ENCODE measurements at places on chromosomes 3 and 15.

DNA sequence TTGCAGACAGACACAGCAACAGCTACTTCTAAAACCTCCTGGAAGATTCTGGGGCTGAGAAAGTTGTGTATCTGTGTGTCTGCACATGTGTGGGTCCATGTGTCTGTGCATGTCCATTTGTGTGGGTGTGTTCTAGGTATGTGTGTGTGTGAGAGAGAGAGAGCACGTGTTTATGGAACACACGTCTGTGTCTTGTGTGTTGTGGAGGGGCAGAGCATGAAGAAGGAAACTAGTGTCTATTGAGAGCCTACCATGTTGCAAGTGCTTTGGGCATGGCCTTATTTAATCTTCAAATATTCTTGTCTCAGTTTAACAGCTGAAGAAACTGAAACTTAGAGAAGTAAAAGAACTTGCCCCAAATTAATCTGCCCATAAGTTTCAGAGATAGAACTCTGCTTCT lies 327.5 kb downstream of the UACA start:
- no peak for DNase-seq

DNA sequence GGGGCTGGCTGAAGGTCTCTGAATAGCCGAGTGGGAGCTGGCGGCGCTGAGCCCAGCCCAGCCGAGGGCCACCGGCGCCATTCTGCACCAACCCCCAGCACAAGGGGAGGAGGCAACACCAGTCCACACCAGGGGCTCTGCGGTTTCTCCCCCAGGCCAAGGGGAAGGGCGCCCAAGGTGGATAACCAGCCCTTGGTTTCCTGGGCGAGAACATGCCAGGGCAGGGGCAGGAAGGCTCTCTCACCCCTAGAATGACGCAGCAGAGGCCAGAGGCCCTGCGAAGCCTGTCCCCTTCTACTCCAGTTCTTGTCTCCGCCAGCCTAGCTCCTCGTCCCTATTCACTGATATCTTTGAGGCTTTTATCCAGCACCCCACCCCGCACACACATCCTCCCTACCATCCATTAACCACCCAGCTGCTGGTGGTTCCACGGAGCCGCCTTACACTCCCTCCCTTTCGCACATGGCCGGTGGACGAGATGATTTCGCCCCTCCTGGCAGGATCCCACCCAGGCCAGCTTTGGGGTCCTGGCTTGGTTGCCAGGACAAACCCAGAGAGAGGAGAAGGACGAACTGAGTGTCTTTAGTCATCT lies 1.3 kb downstream of the RBPMS2 start:
- DNase-seq: no peak

- peak; percentile 63 for DNase-seq
Observed at GRCh38 chr3:9352917-9353752, 9.7 kb upstream of the THUMPD3 start.

- DNase-seq: no peak
Observed at GRCh38 chr3:14890476-14890875, 56.9 kb upstream of the NR2C2 start.

- DNase-seq: no peak
Observed at GRCh38 chr15:37638116-37638515, 296.3 kb upstream of the TMCO5A start.

DNA sequence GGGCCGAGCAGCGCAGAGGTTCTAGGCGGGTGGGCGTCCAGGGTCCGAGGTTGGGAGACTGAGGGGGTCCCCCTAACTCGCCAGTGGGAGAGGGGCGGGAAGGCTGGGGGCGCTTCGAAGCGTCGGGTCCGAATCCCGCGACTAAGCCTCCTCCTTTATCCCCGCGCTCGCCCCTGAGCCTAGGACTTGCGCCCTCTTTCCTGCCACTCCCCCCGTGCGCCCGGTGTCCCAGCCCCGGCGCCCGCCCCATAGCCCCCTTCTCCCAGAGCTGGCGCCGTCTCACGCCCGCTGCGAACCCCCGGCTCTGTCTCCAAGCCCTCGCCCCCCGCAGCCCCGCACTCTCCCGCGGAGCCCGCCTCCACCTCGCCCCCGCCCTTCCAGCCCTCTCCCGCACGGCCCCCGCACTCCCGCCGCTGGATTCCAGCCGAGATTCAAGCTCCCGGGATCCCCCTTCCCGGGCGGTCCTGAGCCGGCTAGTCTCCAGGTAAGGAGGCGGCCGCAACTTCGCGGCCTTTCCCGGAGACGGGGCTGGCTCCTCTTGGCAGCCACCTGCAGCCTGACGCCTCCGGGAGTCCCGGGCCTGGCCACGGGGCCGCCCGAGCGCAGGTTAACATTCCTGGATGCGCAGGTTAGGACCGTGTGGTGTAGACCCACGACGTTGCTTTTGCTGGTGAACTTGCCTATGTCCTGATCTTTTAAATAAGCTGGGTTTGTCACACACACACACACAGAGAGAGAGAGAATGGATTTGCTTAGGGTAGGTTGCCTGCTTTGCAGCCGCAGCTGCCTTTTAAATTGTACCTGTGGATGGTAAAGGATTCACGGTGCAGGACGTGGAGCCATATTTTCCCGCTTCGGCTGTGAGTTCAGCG lies 563 bp downstream of the PXYLP1 start:
- DNase-seq: peak; percentile 39

DNA sequence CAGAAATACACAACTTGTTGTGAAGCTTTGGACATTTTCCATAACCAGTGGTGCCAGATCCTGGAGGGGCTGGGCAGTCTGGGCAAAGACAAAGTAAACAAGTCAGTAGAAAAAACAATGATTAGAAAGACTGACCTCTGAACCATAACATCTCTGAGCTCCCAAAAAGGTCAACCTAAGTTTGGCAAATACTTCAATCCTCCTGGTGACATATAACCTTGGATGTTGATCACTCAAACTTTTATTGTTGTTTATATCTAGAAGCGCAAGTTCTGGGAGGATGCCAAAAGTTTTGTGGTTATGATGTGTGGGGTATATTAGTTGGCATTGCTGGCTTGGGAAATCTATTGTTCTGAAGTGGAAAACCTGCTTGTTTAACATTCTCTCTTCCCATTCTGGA lies 257.7 kb downstream of the DIPK2A start:
- no peak for DNase-seq

- DNase-seq: no peak
Observed at GRCh38 chr3:106795553-106795952, 581.7 kb upstream of the CCDC54 start.

DNA sequence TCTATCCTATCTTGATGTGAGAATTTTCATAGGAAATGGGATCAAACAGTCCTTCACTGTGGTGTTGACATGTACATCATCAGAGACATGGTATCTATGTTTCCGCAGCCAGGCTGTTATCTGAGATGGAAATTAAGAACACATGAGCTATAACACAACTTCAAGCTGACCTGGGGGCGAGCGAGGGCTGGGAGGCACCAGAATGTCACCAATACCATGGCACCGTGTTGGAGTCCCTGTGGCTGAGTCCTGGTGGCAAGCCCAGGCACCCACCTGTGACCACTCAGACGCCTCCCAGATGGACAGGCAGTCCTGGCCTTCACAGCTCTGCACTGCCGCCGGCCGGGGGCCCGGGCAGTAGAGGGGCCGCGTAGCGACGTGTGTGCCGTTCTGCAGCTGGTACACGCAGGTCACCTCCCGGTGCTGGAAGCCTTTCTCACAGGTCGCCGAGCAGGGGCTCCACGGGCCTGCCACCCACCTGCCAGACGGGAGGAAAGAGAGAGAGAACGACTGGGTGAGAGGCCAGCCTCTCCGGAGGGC lies 263.9 kb upstream of the LYSMD4 start:
- DNase-seq: peak; percentile 33

- no peak for DNase-seq
Observed at GRCh38 chr3:95707268-95707667, 1107.1 kb upstream of the EPHA6 start.

DNA sequence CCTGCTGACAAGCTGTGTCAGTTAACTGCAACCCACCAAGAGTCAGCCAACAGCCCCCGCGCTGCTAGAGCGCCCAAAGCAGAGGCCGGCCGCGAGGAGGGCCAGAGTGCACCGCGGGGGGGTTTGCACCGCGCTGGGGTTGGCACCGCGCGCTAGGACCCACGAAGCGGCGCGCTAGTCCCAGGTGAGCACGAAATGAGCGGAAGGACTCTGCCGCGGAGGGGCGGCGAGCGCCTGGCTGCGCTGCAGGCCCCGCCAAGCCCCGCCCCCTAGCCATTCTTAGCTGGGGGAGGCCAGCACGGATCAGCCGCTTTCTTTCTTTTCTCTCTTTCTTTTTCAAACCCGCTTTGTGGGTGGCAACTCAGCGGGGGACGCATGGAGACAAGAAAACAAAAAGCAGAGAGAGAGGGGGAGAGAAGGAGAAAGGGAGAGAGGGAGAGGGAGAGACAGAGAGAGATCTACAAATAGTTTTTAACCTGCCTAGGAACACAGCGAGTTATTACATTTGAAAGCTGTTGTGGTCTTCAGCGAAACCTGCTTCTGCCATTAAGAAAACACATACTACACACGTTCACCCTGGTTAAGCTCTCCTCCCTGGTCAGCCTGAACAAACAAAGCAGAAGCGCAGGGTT lies 6.9 kb upstream of the FOXB1 start:
- DNase-seq: no peak

GRCh38 chr3:190695225-190695624 lies 167.3 kb downstream of the GMNC start:
- no peak for DNase-seq

- DNase-seq: peak; percentile 53
Observed at GRCh38 chr15:40770147-40770721, 454 bp downstream of the C15orf62 start.

DNA sequence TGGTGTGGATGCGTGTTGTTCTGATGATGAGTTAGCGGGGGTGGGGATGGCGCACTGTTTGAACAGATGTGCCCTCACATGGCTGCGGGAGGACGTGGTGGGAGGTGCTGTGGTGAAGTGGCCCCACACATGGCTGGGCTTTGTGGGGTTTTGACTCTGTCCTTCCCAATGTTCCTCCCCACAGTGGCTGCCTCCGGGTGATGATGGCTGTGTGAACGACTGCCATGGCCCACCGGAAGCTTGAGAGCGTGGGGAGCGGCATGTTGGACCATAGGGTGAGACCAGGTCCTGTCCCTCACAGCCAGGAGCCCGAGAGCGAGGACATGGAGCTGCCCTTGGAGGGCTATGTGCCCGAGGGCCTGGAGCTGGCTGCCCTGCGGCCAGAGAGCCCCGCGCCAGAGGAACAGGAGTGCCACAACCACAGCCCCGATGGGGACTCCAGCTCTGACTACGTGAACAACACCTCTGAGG lies 167.9 kb downstream of the APBA2 start:
- DNase-seq: no peak

- no peak for DNase-seq
Observed at GRCh38 chr3:33091746-33092145, 5.2 kb downstream of the GLB1 start.

- no peak for DNase-seq
Observed at GRCh38 chr15:58458076-58458475, 26.3 kb downstream of the LIPC start.

GRCh38 chr3:64408770-64409169 lies 183.5 kb upstream of the PRICKLE2 start:
- DNase-seq: no peak

GRCh38 chr3:130463221-130463620 lies 53.8 kb upstream of the COL6A6 start:
- DNase-seq: no peak

- peak; percentile 38 for DNase-seq
Observed at GRCh38 chr3:197256836-197257444, 41.5 kb downstream of the DLG1 start.

DNA sequence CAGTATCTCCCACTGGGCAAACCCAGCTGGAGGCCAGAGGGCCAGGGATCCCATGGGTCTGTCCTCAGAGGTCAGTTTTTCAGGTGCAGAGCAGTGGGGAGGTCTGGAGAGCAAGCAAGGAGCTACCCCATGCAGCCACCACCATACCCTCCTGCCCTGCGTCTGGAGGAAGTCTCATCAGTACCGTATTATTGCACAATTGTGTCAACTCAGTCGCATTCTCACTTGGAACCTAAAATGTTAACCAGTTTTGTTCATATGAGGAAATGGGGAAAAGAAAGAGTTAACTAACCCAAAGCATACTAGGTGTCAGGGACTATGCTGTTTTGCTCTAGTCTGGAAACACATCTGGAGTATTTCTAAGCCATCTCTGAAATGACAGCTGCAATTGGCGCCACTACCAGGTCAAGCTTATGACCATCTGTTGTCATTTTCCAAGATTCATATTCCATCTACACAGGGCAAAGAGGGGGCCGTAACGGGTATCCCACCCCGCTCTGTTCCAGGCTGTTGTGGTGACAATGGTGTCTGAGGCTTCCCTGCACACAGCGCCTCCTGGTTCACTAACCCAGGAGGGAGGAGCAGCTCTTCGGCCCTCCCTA lies 16.9 kb upstream of the APBA2 start:
- peak; percentile 70 for DNase-seq

DNA sequence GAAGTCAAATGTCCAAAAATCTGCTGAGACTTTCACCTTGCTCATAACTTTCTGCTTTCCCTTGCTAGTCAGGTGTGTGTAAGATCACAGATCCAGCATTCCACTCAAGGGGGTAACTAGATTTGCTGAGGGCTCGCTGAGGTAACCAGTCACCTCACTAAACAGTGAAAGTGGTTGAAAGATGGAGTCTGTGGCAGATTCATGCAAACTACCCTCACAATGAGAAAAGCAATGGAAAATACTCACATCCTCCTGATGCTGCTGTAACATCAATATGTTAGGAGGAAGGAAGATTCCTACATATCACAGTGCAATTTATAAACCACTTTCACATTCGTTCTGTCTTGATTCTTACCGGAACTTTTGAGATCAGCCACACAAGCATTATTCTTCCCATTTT lies 174.3 kb upstream of the BCL6 start:
- no peak for DNase-seq

DNA sequence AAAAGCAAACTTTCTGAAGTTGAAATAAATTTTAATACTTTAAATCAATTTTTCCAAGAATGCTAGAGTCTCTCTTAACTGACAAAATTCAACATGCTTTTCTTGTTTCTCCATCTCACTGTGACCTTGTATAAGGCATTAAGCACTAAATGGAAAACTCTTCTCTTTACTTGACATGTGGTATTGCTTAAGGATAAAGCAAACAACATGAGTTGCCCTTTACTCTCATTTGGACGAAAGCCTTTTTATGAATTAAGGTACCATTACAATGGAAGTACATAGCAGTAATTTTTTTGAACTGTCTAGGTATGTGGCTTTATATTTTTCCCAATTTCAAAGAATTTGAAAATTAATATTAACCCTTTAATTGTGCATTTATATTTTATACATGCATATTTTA lies 1.4 kb downstream of the STRIT1 start:
- DNase-seq: no peak

DNA sequence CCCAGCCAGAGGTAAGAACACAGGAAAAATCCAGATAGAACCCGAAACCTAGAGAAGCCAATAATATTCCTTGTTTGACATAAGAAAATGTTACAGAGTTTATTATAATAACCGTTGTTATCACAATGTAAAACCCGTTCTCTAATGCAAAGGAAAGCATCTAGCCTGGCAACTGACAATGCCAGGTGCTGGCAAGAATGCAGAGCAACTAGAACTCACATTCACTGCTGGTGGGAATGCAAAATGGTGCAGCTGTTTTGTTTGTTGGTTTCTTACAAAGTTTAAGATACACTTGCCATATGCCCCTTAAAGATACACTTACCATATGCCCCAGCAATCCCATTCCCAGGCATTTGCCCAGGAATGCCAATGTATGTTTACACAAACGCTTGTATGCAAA lies 23.4 kb downstream of the VPS39 start:
- DNase-seq: no peak
